ENCODE measurements at places on chromosomes 7 and 10.

DNA sequence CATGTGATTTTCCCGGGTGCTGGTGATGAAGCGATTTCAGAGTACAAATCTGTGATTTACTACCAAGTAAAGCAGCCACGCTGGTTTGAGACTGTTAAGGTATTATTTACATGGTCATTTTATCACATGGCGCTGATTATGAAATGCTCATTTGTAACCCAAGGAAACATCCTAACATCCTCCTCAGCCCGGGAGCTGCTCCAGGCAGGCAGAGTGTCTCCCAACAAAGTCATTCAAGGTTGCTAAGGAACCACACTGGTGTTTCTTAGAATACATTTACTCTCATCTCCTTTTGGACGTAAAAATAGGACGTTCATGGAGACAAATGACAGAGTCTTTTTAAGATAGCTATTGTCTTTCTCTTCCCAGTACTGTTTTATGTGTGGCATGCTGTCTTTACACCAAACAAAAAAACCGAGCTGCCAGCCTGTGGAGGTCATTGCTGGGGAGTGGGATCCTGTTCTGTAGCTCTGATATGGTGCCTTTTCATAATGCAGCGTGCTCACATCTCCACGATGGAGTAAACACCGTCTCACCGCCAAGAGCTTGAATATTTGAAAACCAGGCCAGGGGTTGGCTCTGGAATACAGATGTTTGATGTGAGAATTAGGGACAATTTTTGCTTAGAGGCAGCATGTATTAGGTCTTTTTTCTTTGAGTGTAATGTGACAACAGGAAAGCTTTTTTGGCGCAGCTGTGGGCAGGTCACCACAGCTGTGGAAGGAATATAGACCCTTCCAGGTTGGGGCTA is 119.6 kb downstream of the DOCK1 start:
- no peak for DNase-seq

DNA sequence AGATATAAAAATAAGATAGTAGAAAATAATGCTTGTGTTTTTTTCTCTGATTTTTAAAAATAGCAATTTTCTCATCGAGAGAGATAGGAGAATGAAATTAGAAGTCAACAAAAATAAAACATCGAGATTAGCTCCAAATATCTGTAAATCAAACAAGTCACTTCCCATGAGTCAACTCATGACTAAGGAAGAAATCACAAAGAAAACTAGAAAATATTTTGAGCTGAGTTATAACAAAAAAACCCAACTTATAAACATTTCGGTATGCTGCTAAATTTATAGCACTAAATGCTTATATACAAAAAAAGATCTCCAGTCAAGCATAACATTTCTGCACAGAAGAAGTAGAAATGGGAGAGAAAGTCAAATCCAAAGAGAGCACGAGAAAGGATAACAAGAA is 140.1 kb downstream of the ITGA8 start:
- DNase-seq: no peak

DNA sequence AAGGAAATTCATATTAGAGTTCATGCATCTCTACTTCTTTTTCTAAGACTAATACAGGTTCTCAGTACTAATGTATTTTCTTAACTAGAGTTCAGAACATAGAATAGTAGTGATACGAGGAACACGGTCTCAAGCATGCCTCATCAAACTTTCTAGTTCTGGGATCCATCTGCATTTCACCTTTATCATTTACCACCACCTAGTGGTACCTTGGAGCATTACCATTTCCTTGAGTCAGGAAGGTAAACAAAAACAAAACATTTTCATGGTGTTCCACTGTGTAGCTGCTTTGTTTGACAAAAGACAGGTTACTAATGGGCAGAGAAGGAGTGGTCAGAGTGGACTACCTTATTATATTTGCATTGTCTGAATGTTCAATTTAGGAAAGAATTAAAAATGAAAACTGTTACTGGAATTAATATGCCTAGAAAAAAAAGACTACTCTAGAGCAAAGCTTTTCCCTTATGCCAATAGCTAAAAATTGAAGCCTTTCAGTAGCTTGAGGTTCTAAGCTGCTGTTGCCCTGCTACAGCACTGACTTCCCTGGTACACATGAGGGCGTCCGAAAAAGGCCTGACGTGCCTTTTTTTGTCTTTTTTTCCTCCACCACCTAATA is 44.5 kb downstream of the STARD3NL start:
- DNase-seq: peak; percentile 58

DNA sequence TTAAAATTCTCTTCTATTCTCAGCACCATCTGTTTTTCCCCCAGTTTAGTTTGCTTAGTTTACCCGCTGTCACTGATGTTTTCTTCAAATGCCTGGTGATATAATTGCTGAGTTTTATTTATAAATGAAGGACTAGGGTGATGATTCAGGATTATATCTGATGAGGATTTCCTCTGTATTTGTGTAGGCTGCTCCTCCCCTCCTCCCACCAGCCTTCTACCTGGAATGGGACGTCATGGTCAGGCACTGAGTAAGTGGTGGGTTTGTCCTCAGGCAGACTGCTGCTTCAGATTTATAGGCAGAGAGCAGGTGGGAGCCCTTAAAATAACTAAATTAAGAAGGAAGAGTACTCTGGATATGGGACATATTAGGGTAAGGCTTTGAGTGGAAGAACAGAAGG is 35.8 kb downstream of the PALS2 start:
- no peak for DNase-seq

GRCh38 chr10:58269782-58270290 is 874 bp downstream of the CISD1 start:
- DNase-seq: no peak

- DNase-seq: no peak
Observed at GRCh38 chr10:131444862-131445461, 133.4 kb upstream of the TCERG1L start.

DNA sequence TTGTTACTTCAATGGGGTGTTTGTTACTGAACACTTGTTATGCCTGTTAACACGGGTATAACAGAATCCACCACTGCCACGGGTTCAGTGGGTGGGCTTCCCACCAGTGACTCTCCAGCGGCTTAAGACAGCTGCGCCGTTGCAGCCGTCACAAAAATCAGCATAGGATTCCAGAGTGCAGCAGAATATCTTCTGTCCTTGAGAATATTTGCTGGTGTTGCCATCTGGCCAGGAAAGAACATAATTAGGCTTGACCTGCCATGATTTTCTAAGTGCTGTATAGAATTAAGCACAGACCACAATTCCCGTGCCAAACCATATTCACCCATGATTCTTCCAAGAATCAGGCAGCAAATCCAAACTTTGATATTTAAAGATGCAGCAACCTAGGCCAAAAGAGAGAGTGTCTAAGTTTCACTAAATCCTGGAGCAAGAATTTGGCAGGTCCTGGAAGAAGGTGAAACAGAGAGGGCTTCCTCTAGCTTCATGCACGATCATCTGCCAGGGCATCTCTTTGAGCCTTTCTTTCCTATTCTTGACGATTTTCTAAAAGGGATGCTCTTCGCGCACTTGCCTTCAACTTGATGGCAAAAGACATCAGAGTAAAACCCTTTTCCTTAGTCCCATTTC is 95.0 kb downstream of the FRMD4A start:
- no peak for DNase-seq

DNA sequence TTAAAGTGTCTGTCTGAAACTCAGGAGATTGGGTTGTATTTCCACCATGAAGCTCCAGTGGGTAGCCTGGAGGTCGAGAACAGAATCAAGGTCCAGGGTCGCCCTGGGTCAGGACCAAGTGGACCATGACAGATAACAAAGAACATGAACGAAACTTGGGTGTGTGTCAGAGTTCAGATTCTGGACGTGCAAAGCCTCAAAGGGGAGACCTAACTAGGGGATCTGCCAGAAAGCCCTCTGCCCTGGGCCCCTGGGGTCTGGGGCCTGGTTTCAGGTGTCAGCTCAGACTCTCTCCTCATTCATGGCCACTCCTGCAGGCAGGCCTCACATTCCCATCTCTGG is 1.6 kb downstream of the RASSF4 start:
- no peak for DNase-seq

GRCh38 chr10:13161857-13162271 is 506 bp downstream of the MCM10 start:
- no peak for DNase-seq

- DNase-seq: no peak
Observed at GRCh38 chr10:58477122-58477521, 35.5 kb upstream of the BICC1 start.

DNA sequence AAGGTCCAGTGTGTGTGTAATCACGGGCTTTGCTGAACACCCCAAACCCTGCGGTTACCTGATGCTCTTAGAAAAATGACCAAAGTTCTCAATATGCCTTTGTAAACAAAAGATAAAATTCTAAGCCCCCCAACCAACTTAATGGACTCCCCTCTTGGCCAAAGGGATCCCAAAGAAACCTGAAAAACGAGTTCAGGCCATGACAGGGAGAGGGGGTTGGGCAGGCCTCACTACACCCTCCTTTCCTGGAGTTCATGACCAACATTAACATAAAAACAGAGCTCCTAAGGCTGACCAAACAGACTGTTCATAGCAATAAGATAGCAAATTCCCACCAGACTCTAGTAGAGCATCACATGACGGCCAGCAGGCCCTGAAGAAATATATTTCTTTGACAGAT is 3.0 kb upstream of the VIPR2 start:
- DNase-seq: no peak

GRCh38 chr10:53808677-53809372 is 992.2 kb downstream of the PCDH15 start:
- no peak for DNase-seq

DNA sequence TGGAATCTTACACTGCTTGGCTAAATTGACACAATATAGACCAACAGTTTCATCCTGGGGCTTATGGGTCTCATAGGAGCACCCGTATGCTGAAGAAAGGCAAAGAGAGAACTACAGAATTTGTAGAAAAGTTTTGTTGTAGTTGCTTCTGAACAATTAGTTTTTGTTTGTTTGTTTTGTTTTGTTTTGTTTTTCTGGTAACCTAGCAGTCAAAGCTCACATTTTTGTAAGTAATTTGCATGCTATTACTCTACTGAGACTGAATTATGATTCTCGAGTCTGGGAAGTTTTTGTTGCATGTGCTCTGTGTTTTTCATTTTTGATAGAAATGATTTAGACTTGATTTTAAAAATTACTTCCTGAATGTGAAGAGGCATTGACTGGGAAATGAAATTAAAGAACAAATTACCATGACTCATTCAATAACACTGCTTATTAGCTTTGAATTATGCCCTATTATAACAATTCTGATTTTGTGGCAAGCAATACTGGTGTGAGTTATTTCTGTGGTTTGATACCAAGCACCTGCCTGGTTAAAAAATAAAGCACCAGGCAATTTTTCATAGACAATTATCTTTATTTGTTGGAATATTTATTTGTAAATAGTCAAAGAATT is 438 bp downstream of the LSMEM1 start:
- DNase-seq: no peak

DNA sequence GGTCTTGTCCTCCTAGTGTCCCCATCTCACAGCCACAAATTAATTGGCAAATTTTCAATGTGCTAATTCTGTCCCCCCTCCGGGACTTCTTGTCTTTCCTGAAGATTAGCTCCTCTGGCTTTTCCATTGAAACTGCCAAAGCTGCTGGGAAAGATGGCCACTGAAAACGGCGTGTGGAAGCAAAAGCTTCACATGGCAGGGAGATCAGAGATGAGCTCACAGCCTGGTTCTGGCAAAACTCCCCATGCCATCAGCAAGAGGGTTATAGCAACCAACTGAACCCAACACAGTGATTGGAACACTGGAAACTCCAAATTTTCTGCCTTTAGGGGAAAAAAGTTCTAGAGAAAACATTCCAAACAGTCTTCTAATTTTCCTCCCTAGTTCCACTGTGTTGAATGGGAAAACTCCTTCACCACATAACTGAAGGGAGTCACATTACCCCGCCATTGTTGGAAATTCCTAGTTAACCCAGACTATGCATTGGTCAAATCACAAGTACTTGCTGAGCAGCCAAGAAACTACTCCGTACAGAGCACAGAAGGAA is 37.0 kb downstream of the NRAP start:
- no peak for DNase-seq

DNA sequence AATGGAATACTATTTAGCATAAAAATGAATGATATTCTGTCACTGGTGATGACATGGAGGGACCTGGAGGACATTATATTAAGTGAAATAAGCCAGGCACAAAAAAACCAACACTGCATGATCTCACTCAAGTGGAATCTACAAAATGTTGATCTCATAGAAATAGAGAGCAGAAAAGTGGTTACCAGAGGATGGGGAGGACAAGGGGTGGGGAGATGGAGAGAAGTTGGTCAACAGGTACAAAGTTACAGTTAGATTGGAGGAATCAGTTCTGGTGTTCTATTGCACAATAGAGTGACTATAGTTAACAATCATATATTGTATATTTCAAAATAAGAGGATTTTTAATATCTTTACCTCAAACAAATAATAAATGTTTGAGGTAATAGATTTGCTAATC is 24.7 kb upstream of the SLC18A3 start:
- no peak for DNase-seq

GRCh38 chr10:16941870-16942269 is 124.6 kb upstream of the RSU1 start:
- DNase-seq: no peak

- no peak for DNase-seq
Observed at GRCh38 chr10:101745074-101745696, 30.7 kb downstream of the FGF8 start.

DNA sequence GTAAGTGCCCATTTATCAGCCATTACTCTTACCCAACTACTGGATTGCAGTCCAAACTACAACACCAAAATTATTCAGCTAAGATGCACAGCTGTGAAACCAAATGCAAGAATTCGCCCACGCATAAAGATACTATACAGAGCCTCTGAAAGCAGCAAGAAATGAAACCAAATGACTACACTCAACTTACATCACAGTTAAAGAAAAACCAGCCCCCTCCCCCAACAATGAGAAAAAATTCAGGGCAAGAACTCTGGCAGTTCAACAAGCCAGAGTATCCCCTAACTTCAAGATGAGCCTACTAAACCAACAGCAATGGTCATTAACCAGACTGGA is 209.1 kb upstream of the VWC2 start:
- no peak for DNase-seq

DNA sequence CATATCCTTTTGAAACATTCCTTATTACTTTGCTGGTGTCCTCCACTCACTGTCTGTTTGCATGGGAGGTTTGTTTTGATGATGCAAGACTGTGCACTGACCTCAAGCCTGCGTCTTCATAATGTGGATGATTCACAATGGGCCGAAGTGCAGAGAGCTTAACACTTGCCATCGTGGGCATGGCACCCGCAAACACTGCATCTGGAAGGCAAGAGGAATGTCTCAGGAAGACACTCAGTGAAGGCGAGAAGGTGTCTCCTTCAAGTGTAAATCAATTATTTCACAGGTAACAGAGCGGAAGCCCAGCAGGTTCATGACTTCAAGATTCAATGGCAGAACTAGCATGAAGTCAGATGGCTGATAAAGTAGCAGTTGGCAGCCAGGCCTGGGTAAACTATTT is 98.1 kb downstream of the DPY19L1 start:
- DNase-seq: no peak

GRCh38 chr10:21990449-21990848 is 13.1 kb downstream of the DNAJC1 start:
- DNase-seq: no peak

DNA sequence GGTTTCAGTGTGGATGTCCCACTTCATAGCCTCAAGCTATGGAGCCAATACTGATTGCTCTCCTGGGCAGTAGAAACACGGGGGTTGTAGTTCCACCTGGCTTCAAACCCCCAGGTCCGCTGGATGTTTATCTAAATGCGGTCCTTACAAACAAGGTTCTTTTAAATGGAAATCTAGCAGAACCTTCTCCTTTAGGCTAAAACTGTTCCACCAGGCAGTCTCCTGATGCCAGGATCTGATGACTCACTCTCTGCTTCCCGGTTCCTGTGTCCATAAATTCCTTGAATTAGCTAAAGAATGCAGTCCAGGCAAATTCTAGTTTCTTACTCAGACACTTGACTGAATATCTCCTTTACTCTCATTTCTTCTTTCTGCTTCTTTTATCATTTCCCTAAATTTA is 108.4 kb upstream of the FAM3C start:
- no peak for DNase-seq
